ENCODE measurements at places on chromosomes 5 and 9.

DNA sequence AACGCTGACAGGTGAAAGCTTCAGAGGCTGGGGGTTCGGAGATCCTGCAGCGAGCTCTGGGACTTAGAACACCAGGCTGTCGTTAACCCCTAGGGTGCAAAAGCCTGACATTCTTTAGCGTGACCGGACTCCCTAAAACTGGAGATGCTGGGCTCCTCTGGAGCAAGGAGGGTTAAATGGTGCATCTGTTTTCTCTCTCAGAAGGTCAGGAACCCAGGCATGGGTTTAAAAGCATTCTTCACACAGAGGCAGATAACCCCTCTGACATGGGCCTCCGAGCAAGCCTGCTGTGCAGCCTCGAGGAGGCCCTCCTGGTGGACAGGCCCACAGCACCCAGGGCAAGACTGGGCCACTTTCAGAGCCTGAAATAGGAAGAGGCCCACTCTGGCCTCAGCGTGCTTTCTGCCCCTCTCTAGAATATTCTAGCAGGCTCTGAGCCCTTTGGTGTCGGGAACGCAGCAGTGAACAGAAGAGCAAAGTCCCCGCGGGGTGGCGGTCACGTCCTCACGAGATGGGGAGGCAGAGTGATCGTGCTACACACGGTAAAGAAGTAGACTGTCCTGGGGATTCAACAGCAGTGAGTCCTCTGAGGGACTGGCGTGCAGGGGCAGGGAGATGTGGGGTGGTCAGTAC is 124.8 kb downstream of the COL23A1 start:
- DNase-seq, result no peak

DNA sequence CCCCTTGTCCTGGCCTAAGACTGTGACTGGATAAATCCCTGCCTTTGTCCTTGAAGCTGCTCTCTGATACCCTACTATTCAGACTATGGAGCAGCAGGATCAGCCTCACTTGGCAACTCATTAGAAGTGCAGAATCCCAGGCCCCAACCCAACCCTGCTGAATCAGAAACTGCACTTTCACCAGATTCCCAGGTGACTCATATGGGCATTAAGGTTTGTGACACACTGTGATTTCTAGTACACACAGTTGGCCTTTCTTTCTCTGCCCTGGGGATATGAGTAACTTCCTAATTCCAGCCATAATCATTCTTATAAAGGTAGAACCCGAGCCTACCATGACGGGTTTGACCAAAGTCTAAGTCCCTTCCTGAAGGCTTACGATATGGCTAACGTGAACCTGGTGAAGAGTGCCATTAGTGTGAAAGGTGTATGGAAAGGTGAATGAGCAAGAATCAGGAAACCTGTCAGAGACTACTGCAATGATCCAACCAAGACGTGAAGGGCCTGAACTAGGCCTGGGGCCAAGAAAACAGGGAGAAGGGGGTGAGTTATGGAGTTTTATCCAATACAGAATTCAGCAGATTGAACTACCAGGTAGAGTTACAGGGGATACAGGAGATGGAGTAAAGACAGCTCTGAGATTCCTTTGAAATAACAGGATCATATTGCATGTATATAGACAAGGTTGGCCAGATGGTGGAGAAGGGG is 533.0 kb downstream of the BNC2 start:
- DNase-seq, result no peak

DNA sequence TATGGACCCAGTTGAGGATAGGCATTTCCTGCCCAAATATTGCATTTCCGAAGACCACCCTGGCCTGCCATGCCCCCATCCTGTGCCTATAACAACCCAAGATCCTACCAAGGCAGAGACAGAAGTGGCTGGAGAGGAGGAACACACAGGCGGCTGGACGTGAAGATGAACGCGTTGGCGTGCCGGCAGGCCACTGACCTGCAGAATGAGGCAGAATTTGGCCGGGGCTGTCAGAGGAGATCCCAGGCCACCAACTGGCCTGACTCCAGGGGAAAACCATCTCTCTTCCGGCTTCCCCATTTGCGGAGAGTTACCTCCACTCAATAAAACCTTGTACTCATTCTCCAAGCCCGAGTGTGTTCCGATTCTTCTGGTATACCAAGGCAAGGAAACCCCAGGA is 1507.5 kb downstream of the EFNA5 start:
- DNase-seq, result no peak

DNA sequence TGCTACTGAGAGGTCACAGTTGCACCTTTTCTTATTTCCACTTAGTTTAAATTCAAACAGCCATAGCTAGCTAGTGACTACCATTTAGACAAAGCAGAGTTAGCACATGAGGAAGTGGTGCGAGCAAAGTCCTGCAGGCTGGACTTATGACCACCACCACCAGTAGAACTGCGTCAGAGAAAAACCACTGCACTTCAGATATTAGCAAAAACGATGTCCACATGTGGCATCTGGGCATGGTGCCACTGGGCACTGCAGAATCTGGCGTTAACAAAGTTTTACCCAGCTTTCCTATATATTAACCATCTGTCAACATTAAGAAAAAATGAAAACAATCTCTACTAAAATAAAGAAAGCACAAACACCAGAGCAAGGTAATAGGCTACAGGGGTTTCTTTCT is 80.1 kb downstream of the SPTLC1 start:
- DNase-seq, result no peak

DNA sequence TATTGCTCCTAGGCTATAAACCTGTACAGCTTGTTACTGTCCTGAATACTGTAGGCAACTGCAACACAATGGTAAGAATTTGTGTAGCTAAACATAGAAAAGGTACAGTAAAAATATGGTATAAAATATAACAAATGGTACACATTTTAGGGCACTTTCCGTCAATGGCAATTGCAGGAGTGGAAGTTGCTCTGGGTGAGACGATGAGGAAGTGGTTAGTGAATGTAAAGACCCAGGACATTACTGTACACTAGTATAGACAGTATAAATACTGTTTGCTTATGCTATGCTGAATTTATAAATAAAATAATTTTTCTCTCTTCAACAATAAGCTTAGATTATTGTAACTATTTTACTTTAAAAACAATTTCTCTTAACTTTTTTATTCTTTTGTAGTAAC is 15.6 kb upstream of the ADRB2 start:
- no peak for DNase-seq
